Activated T-helper 1 cell treated with anti-CD3 and anti-CD28 coated beads, Interleukin-2, amount 50 U/mL, for 16 hours (primary cell): ENCODE measurements at places on chromosomes 11 and 22.

GRCh38 chr11:131893988-131894387 lies 523.6 kb downstream of the NTM start:
- no peak for DNase-seq

GRCh38 chr11:14275076-14275475 lies 83.9 kb downstream of the RRAS2 start:
- no peak for DNase-seq

GRCh38 chr22:21014726-21015465 lies at the start of gene P2RX6:
P2RX6 (plus strand) TSS chr22:21015165; CDS start chr22:21015175, 10 bp downstream.
- DNase-seq: no peak

GRCh38 chr11:77322506-77322905 lies 21.0 kb upstream of the GDPD4 start:
- DNase-seq: no peak

DNA sequence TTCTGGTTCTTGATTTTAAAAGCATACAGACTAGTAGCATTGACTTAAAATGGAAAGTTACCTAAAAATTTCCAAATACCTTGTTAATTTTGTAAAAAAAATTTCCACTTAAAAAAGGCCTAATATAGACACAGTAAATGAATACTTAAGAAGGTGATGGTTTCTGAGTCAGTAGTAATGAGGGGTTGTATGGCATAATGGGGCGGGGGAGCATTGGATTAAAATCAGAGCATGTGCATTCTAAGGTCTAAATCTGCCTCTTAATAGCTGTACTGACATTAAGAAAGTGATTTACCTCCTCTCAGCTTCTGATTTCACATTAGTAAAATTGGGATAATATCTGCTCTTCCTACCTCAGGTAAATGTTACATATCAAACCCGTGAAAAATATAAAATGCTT lies 446.5 kb downstream of the AASDHPPT start:
- DNase-seq: no peak

GRCh38 chr22:26287382-26288225 lies 118.3 kb downstream of the SEZ6L start:
- DNase-seq: no peak

- DNase-seq: no peak
Observed at GRCh38 chr22:28373831-28374230, 305.8 kb downstream of the TTC28 start.

- no peak for DNase-seq
Observed at GRCh38 chr22:39666926-39667325, 96.4 kb downstream of the CACNA1I start.

DNA sequence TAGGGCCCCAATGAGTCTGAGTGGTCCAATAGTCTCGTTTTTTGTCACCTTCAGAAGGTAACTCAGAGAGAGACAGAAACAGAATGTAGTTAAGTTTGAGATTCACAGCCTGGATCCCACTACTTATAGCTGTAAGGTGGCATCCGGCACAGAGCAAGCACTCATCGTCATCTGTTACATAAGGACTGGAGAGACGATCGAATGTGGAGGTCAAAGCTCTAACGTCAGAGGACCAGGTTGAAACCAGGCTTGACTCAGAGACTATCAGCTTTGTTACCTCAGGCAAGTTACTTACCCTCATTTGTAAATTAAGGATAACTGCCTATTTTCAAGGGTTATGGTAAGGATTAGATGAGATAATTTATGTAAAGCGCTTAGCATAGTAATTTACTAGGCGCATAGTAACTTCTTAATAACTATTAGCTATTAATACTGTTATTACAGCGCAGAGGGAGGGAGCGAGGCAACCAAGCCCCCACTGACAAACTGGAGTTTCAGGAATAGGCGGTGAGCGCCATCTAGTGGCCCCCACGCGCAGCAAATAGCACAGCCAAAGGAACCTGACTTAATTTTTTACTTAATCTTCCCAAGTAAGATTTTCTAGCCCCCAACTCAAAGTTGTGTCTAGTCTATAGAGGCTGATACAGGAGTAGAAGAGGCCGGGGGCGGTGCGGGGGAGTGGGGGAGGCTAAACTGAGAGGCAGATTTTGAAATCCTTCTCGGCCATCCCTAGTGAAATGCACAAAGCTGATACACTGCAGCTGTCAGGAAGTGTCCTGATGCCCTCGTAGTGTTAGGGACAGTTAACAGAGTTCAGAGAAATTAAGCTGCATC lies 29.0 kb upstream of the API5 start:
- no peak for DNase-seq

DNA sequence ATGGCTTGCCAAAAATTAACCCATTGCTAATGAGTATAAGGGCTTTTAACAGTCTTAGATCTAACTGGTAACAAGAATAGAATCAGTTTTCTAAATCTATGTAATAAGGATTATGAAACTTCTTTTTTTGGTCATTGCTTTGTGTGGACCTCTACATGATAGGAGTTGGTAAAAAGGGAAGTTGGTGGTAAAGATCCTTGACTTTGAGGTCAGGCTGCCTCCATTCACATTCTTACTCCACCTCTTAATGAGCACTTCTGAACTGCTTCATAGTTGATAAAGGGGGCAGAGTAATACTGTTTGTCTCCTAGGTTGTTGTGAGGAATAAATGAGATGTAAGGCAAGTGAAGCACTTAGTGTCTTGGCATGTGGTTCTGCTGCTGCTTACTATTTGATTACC lies 10.6 kb downstream of the EIF3M start:
- DNase-seq: no peak

GRCh38 chr11:65426839-65427690 lies 4.5 kb downstream of the NEAT1 start:
- no peak for DNase-seq

- no peak for DNase-seq
Observed at GRCh38 chr11:131993246-131993645, 622.8 kb downstream of the NTM start.

DNA sequence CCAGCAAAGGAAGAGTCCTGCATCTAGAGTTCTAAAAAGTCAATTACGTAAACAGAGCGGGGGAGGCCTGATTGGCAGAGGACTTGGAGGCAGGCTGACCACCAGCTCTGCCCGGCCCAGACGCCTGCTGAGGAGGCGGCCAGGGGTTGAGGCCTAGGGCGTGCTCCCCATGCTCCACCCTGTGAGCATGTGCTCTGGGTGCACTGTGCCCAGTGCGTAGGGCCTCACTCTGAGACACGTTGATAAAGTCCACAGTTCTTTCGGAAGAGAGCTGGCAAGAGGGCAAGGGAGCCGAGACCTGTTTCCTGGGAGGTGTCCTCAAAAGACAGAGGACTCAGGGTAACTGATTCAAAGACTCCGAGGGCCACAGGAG lies 25.2 kb downstream of the GRIK4 start:
- DNase-seq: no peak

DNA sequence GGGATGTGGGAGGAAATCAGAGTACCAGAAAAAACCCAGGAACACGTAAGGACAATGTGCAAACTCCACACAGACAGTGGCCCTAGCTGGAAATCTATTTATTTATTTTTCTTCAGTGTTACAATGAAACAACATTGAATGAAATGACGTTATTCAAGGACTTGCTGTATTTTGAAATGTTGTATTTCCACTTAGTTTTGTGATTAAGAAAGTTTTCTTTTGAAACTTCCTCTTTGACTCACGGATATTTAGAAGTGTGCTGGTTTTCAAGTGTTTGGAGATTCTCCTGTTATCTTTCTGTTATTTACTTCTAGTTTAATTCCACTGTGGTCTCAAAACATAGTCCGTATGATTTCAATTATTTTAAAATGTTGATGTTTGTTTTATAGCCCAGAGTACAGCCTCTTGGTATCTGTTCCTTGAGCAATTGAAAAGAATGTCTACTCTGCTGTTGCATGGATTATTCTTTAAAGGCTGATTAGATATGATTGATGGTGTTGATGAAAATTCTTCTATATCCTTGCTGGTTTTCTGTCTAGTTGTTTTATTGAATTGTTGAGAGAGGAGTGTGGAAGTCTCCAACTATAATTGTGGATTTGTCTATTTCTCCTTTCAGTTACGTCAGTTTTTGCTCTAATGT lies 141.0 kb downstream of the ARHGAP20 start:
- no peak for DNase-seq

DNA sequence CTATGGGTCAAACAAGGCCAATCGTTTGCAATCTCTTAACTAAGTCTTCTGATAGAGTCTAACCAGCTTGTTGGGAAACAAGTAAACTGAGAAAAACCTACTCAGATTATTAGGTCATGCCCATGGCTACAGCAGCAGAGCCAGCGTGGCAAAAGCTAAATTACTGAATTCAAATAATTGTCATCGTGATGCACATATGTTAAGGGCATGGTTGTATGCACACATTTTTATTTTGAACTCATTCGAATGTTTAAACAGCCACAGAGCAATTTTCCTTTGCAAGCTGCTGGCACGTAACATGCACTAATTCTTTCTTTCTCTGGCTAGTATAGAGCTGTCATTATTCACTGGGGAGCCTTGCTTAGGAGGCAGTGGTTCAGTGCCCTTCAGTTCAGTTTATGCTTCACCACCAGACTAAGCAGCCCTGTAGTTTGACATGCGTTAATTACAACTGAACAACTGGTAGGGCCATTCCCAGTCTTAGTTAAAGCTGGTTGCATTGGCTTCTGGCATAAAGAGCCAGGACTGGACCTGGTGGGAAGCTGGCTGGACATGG lies 396.4 kb downstream of the METTL15 start:
- no peak for DNase-seq
